ENCODE measurements at places on chromosomes 11 and 22.

GRCh38 chr11:44949160-44950030, 1.3 kb downstream of the TP53I11 start:
- no peak for DNase-seq

DNA sequence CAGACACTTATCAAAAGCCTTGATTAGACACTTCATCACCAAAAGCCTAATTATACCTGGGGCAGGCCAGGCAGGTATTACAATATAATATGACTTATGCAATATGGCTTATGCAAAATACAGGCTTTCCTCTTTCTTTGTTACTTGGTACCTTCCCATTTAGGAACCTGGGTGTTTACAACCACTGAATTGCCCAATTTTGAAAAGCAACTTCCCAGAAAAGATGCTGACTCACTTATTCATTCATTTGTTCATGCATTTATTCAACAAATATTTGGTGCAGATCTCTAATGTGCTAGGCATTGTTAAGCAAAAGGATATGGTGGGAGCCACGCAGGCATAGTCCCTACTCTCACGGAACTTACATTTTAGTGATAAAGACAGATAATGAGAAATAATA, 13.6 kb upstream of the JAML start:
- no peak for DNase-seq

- DNase-seq: no peak
Measured at GRCh38 chr11:95991101-95991500, 67.2 kb upstream of the MTMR2 start.

GRCh38 chr11:70582886-70583641, 184.7 kb downstream of the CTTN start:
- no peak for DNase-seq

GRCh38 chr22:50625568-50626313, 2.2 kb downstream of the ARSA start:
- no peak for DNase-seq

DNA sequence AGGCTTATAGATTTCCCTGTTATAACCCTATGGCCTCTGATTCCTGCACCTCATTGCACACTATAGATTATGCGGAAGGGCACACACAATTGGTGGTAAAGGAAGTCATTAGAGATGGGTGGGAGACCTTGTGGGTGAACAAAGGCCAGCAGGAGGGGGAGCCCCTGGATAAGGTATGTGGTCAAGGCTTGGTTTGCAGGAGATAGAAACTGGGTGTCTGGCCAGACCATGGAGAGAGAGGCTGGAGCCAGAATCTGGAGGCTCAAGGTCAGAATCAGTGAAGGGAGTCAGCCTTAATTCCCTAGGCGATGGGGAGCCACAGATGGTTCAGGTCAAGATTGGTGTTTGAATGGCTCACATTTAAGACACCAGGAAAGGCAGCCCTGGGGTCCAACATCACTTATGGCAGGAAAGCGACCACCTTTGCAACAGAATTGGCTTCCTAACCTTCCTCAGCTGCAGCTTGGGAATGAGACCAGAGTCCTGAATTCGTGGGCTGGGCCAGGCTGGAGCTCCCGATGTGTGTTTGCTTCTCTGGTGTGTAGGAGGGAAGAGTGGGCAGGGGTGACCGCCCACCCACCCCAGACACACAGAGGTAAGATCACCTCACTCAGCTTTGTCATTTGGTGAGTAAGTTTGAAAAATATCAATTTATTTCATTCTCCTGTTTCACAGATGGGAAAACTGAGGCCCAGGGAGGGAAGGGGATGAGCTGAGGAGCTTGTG, 22.7 kb upstream of the SCUBE1 start:
- no peak for DNase-seq

DNA sequence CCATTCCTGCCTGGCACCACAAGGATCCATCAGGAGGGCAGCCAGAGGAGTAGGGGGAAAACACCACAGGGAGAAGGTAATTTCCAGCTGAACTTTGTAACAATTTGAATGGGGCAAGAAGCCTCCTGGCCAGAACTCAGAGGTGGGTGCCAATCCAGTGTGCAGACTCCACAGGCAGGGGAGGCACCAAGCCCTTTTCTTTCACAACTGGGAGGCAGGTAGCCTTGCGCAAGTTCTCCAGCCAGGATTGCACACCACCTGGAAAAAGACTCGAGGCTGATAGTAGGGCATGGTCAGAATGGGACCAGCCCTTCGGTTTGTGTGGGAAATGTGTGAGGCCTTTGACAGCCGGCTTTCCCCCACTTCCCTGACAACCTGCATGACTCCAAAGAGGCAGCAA, 161.9 kb upstream of the ARHGAP42 start:
- DNase-seq: no peak

- DNase-seq: no peak
Measured at GRCh38 chr11:107387666-107388065, 70.0 kb downstream of the CWF19L2 start.

GRCh38 chr11:11478687-11479086, 125.6 kb upstream of the CSNK2A3 start:
- DNase-seq: no peak

GRCh38 chr11:32487270-32487669, 51.9 kb upstream of the WT1 start:
- no peak for DNase-seq

DNA sequence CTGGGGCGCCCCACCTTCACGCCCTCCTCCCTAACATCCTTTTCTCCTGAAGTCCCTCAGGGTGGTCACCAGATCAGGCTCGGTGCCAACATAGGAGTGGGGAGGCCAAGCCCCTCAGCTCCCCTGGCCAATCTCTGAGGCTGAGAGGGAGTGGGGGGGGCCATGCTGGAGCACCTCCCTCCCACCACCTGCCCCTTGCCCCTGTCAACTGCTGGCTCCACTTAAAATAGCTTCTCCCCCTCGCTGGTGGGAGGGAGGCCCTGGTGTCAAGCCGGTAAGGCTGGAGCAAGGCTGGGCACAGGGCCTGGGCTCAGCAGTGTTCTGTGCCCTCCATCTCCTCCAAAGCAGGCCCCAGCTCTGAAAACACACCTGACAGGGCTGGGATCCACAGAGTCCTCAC, 4.9 kb downstream of the PLXNB2 start:
- no peak for DNase-seq

DNA sequence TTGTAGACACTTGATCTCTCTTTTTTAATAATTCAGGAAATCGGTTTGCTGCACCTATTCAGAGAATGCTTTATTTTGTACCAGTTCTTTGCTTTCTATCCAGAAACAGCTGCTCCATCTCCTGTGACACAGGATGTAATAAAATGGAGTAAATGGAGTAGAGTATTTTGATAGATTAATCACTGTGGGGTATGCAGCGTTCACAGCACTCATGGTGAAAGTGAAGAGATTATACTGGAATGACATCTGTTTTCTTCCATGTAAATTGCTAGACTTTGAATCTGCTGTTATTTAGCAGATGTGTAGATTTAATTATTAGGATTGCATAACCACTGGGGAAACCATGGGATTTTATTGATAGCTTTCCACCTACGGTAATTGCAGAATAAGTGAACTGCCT, 227.3 kb upstream of the ARHGAP42 start:
- no peak for DNase-seq

GRCh38 chr11:116986521-116987105, 111.6 kb downstream of the SIK3 start:
- no peak for DNase-seq

- DNase-seq: no peak
Measured at GRCh38 chr11:104546501-104546900, 351.8 kb downstream of the CASP12 start.
